Stimulated activated CD8-positive, alpha-beta memory T cell treated with anti-CD3 and anti-CD28 coated beads, Interleukin-2, amount 100 ng/mL, for 1 hour (primary cell): ENCODE measurements at places on chromosomes 13 and 19.

DNA sequence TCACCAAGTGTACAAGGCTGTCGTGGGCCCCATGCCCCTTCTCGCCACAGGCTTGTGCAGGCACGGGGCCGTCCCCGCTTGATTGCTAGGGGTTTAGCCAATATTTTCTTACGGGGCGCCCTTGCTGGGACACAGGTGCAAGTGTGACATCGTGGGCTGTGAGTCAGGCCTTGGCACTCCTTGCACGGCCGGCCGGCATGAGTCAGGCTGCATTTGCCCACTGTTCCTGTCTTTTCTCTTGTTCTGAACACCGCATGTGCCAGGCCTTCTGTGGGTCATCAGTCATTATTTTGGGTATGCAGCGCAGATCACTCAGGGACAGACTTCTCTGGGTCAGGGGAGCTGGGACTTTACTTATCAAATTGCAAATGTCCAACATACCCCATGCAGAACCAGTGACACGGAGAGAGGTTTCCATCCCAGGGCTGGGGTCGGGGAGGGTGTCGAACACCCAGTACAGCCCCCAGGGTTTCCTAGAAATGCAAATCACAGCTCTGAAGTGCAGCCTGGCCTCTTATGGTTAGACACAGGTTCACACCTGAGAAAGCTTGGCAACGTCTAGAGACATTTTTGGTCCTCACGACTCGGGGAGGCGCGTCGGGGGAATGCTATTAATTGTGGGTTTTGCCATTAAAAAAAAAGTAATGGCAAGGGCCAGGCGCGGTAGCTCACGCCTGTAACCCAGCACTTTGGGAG lies 22.5 kb upstream of the KLF2 start:
- no peak for DNase-seq

- DNase-seq: no peak
Measured at GRCh38 chr13:110416131-110417025, 109.3 kb downstream of the COL4A2 start.

- DNase-seq: no peak
Measured at GRCh38 chr13:27276188-27276587, 5.6 kb downstream of the RASL11A start.

GRCh38 chr19:40768869-40769268 lies 6.5 kb upstream of the MIA start:
- no peak for DNase-seq

DNA sequence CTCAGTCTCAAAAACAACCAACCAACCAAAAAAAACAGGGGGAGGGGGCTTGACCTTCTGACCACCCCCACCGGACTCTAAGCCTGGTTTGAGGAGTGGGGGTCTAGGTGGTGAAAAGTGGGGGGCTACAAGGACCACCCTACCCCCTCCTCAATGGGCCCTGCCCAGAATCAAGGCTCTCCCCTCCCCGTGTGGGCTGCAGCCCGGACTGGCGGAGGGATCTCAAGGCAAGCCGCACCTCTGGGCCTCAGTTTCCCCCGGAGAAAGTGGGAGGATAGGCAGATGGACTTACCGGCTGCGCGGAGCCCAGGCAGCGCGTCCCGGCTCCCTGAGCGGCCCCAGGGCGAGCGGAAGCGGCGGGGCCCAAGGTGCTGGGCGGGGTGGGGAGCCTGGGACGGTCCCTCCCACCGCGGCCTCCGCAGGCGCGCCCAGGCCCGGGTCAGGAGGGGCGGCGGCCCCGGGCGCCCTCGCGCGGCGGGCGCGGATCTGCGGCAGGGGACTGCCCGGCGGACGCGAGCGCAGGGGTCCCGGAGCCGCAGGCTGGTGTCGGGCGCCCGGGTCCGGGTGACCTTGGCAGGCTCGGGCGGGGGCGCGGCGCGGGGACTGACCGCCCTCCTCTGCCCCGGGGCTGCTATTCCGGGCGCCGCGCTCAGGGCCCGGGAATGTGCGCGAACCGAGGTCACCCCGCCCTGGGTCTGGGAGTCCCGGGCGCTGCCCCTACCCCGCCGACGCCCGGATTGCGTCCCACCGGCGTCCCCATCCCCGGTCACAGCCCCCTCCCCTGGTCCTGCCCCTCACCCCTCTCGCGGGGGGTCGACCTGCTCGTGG lies at the start of gene ADAMTSL5:
ADAMTSL5 (minus strand) TSS at position 349 of the 828 bp plus-strand sequence. CDS start 2,076 bp downstream, outside the sequence.
- peak; percentile 27 for DNase-seq
